ENCODE measurements at places on chromosomes 1 and 21.

GRCh38 chr1:169873582-169874199, 20.0 kb downstream of the SCYL3 start:
- DNase-seq, result no peak

GRCh38 chr1:60185684-60186083, 112.1 kb upstream of the C1orf87 start:
- no peak for DNase-seq

DNA sequence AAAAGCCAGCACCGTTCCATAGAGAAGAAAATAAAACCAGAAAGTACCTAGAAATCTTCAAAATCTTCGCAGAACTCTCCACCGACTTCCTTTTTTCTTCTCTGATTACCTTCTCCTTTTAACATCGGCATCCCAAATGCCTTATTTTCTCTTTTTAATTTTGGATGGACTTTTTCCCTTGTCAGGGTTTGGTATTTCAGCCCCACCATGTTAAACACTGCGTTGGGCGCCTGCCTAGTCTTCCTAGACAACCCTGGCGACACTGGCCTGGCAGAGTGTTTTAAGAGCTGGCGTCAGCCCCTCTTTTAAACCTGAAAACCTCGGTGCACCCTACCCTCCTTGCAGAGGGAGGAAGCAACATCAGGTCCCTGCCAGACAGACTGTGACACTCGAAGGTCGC, 66.0 kb upstream of the EFHD2 start:
- DNase-seq, result no peak

GRCh38 chr21:15062606-15062965, 2.2 kb downstream of the NRIP1 start:
- no peak for DNase-seq

DNA sequence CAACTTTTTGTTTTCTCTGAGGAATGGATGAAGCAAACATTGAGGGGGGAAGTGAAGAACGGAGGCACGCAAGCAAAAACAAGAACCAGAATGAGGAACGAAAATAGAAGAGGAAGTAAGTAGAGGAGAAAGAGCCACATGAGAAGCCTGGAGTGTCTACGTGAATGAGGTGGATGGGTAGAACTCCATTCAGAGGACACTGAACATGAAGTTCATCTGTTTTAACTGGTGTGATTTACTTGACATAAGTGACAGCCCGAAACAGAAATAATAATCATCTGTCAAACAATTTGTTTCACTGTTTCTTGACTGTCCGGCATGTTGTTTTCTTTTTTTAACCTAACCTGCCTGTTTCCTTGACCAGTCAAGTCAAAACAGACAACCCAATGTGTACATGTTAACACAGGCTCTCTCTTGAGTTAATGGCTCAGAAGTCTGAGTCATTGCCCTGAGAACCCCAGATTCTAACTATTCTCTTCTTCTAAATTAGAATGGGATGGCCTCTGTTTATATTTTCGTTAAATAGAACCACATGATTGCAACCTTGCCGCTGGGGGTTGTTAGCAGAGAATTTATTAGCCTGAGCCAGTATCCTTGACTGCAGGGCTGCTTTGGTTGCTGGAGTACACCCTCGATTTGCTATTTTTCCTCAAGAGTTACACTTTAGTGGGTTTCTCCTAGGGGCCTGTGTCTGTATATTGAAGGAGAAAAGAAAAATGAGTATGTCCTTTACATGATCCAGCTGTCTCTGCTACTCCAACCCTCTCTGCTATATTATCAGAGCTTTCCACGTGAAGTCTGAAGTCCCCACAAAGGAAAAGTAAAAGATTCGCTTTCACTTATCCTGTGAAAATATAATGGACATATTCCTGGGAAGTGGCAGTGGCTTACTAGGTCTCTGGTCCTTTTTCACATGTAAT, 151.7 kb downstream of the ZC3H11B start:
- no peak for DNase-seq

- DNase-seq, result no peak
These were observed 3.7 kb downstream of the MFSD2A start for GRCh38 chr1:39958403-39959200.
